ENCODE measurements at places on chromosomes 13 and 19. TPM values are rescaled to one million over a fixed set of nuclear protein-coding genes. Genes with fewer than 3 reads are reported as not detected.

- no peak for DNase-seq
These were observed 187.2 kb downstream of the EFNB2 start for GRCh38 chr13:106348075-106348840.

Gene APOE
- 57.8 TPM for total RNA-seq

GRCh38 chr19:51417107-51417809 lies at the start of gene SIGLEC10:
SIGLEC10 (minus strand) TSS chr19:51417642; CDS start chr19:51417581, 61 bp downstream.
- peak; percentile 87 for DNase-seq

GRCh38 chr13:26222520-26223046 lies 469 bp upstream of the RNF6 start:
- DNase-seq, result no peak

GRCh38 chr19:50896591-50897190 lies 14.5 kb downstream of the KLK4 start:
- DNase-seq, result no peak

DNA sequence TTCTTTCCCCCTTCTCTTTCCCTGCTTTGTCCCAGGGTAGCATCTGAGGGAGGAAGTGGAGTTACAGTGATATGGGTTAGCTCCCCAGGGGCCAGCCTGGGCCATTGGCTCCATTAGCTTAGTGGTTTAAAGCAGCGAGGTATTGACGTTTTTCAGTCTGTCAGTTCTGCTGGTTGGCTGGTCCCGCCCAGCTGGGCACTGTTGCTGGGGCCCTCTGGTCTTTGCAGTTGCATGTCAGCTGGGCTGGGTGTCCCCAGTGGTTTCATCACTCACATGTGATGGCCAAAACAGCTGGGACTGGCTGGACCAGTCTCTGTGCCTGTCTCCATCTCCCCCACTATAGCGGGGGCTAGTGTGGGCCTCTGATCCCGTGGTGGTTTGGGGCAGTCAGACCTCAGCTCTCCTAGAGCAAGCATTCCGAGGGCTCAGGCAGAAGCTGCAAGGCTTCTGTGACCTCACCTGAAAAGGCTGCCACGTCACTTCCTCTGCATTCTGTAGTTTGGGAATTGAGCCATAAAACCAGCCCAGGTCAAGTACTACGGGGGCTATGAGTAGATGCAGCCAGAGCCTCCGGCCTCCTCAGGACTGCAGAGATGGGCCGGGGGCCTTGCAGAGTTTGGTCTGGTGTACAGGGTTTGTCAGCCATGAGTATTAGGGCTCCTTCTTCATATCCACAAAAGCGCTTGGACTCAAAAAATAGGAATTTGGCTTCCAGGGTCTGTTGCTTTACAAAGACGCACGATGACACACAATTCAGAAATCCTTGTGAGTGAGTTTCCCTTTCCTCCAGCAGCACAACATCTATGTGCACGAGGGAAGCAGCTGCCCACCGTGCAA lies 30.0 kb downstream of the TSSK6 start:
- DNase-seq, result no peak

Gene ZNF568
- total RNA-seq, result 13.0 TPM

Gene CEACAM8
- not detected for total RNA-seq

DNA sequence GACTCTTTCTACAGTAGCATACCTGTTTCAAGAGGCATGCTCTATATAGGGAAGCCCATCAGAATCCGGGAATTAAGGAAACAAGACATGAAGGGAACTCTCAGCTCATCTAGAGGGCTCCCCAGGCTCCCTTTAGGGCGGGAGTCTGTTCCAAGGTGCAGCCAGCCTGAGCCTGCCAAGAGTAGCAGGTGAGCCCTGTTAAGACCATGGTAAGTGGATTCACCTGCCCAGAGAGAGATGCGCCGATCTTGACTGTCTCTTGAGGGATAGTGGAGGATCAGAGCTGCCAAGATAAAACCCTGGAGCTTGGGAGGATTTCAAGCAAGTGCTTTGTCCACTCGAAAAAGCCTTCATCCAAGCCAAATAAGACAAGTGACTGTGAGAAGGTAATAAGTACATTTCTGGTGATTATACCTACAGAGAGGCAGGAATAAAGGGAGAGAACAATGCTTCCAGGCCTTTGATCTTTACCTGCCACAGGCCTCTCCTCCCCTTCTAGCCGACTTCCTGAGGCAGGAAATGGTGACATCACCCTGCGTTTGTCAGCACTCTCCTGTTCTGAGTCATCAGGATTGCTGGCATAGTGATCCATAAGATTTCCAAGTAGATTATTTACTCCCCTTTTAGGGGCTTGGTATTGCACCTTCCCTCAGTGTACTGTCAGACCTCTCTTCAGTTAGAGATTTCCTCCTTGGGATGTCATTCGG lies 31.5 kb downstream of the KLF5 start:
- no peak for DNase-seq

GRCh38 chr13:73939603-73940002 lies 194.6 kb downstream of the KLF12 start:
- no peak for DNase-seq

DNA sequence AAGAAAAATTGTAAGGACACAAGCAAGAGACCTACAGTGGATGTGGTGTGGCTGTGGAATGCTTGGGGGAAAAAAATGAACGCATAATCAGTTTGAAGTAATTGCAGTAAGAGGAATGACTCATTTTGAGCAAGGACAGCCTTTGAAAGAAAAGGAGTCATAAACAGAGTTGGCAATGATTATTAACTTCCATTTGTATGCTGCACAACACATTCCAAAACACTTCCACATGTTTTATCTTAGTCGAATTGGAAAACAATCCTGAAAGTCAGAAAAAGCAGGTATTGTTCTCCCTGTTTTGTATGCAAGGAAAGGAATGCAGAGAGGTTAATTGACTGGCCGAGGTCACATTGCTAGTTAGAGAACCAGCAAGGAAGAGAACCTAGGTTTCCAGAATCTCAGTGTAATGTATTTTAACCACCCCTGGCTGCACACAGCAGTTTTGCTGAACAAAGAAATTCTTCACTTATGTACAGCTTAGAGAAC lies 630.0 kb upstream of the MIR17HG start:
- DNase-seq, result no peak

Gene LILRB2
- total RNA-seq, result 7.3 TPM

GRCh38 chr13:27644302-27644701 lies 22.6 kb downstream of the POLR1D start:
- DNase-seq, result no peak

Gene TMEM150B
- 5.4 TPM for total RNA-seq

Gene NBEA
- 10.5 TPM for total RNA-seq

- no peak for DNase-seq
These were observed 278.0 kb downstream of the FGF9 start for GRCh38 chr13:21948769-21949474.

- DNase-seq, result no peak
These were observed 1.1 kb downstream of the VSTM1 start for GRCh38 chr19:54062643-54063042.

GRCh38 chr19:29467824-29468401 lies 57.9 kb upstream of the VSTM2B start:
- peak; percentile 26 for DNase-seq

- no peak for DNase-seq
These were observed 61.3 kb downstream of the DCLK1 start for GRCh38 chr13:36069881-36070366.

DNA sequence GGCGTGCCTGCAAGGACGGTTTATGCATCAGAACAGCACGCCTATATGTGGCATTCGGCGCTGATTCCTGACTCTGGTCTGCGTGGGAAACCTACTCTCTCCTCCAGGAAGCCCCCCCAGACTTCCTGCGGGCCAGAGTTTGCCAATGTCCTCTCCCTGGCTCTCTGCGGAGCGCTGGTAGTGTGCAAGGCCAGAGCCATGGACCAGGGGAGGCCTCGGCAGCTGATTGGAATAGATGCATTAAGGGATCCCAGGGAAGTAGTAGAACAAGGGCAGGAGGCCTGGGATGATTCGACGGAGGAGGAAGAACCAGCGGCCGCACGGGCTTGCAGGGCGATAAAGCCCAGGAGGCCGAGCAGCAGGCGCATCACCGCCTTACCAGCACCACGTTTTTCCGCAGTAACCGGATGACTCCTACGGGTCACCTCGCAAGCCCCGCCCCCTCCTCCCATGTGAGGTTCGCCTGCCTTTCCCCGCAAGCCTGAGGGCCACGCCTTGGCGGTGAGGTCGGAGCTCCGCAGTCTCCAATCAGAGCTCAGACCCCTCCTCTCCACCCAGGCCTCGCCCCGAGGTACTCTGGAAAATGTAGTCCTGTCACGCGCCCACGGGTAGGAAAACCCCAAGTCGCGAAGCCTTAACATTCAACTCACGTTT lies 5.0 kb downstream of the CLEC11A start:
- peak; percentile 86 for DNase-seq

Gene ZNF878
- 0.14 TPM for total RNA-seq

- DNase-seq, result no peak
These were observed 15.3 kb downstream of the ZBTB7A start for GRCh38 chr19:4051175-4052101.

- no peak for DNase-seq
These were observed 166.1 kb upstream of the SERP2 start for GRCh38 chr13:44207476-44207875.

DNA sequence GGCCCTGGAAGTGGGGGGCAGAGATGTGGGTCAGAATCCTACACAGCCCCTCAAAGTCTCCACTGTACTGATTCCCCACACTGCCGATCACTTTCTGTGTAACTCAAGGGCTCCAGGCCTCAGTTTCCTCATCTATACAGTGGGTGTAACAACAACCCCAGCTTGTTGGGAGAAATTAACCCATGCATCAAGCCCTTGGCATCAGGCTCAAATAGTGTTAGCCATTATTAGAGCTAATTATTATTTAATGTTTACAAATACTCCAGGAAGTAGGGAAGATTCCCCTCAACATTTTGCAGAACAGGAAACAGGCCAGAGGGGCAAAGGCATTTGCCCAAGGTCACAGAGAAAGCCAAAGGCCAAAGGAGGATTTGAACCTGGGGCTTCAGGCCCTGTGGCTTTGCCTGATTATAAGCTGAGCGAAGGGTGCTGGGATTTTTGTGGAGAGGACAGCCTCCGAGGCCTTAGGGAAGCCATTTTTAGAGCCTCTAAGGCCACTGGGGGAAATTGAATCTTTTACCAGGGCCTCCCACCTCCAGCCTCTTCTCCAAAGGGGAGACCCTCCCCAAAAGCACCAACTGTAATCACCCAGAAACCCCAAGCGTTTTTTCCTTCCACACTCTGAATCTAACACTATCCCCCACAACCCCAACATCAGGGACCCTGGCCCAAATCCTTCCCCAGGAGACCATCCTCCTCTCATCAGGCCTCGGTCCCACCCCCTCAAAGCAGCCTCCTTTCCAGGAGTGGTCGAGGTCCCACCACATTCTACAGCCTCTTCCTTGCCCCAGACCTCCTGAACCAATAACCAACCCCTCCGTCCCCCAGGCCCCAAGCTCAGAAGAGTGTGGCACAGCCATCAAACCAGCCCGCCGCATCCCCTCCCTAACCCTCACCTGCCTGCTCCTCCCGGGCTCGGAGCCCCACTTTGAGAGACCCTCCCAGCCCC lies 1.1 kb downstream of the FKBP8 start:
- DNase-seq, result no peak

Gene C1QTNF9B
- total RNA-seq, result not detected

DNA sequence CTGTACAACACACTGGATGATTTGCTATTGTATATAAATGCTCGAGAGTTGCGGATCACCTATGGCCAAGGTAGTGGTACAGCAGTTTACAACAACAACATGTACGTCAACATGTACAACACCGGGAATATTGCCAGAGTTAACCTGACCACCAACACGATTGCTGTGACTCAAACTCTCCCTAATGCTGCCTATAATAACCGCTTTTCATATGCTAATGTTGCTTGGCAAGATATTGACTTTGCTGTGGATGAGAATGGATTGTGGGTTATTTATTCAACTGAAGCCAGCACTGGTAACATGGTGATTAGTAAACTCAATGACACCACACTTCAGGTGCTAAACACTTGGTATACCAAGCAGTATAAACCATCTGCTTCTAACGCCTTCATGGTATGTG lies 21.5 kb downstream of the OLFM4 start:
- DNase-seq, result no peak

- no peak for DNase-seq
These were observed 114.4 kb downstream of the ZDHHC20 start for GRCh38 chr13:21344662-21345176.

- peak; percentile 96 for DNase-seq
These were observed 62.2 kb upstream of the GTF3A start for GRCh38 chr13:27362064-27362751.

Gene GPC6
- 61.9 TPM for total RNA-seq

Gene OR7D2
- total RNA-seq, result not detected

- DNase-seq, result no peak
These were observed 44.4 kb upstream of the C1QTNF9 start for GRCh38 chr13:24264976-24265375.

- no peak for DNase-seq
These were observed 134.1 kb upstream of the RNF113B start for GRCh38 chr13:98311200-98311548.

DNA sequence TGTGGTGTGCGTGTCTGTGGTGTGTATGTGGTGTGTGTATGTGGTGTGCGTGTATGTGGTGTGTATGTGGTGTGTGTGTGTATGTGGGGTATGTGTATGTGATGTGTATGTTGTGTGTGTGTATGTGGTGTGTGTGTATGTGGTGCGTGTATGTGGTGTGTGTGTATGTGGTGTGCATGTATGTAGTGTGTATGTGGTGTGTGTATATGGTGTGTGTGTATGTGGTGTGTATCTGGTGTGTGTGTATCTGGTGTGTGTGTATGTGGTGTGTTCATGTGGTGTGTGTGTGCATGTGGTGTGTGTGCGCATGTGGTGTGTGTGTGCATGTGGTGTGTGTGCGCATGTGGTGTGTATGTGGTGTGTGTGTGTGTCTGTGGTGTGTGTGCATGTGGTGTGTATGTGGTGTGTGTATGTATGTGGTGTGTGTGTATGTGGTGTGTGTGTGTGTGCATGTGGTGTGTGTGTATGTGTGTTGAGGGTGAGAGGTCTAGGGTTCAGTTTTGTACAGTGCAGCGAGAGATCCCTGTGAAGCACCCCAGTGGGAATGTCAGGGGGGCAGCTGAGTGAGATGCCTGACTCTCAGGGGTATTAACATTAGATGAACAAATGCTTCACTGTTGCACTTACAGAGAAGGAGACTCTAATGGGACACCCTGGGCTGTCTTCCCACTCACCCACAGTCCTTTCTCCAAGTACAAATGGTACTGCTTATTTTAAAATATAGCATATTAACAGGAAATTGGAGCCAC lies 61.3 kb upstream of the MEDAG start:
- no peak for DNase-seq

Gene LILRA6
- 9.6 TPM for total RNA-seq

Gene N4BP2L1
- 10.4 TPM for total RNA-seq

GRCh38 chr19:366205-366783 lies 21.7 kb upstream of the MIER2 start:
- peak; percentile 52 for DNase-seq

DNA sequence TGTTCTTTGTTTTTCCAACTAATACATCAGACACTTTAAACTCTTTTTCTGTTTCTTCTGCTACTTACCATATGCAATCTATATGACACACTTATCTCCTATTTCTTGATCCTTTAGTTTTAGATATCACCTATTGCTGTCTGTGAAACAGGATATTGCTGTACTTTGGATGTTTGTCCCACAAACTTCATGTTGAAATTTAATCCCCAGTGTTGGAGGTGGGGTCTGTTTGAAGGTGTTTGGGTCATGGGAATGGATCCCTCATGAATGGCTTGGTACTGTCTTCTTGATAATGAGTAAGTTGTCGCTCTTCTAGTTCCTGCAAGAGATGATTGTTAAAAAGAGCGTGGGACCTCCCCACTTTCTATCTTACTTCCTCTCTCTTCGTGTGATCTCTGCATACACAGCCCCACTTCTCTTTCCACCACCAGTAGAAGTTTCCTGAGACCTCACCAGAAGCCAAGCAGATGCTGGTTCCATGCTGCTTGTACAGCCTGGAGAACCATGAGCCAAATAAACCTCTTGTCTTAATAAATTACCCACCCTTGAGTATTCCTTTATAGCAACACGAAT lies 244.2 kb downstream of the NHLRC3 start:
- no peak for DNase-seq

GRCh38 chr13:95182570-95183265 lies 118.5 kb downstream of the ABCC4 start:
- DNase-seq, result no peak

Data from posterior vena cava (tissue), 2 donors.